ENCODE measurements at places on chromosomes 16 and 17.

DNA sequence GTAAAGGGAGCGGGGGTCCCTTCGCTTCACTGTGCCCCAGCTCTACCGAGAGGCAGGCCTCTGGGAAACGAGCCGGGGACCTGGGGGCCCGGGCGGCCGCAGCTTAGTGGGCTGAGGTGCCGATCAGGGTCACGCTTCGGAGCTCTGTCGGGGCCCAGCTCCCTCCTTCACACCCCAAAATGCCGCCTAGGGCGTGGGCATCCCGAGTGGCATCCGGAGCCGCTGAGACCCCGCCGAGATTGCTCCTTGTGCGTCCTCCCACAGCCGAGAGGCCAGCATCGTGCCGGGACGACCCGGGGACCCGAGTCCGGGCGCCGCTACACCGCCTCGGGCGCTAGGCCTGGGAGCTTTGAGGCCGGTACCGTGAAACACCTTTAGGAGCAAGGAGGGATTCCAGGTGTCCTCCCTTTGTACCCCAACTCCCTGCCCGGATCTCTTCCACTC is 1.3 kb downstream of the SALL1 start:
- no peak for DNase-seq

- no peak for DNase-seq
These were observed 35.1 kb upstream of the KSR1 start for GRCh38 chr17:27421111-27421510.

- DNase-seq = no peak
These were observed 176.4 kb upstream of the CHMP6 start for GRCh38 chr17:80815151-80815681.

- no peak for DNase-seq
These were observed 10.0 kb downstream of the TNFAIP1 start for GRCh38 chr17:28345419-28346198.
